ENCODE measurements at places on chromosomes 11 and 22.

- DNase-seq, result no peak
These were observed 43.9 kb upstream of the LMO1 start for GRCh38 chr11:8307601-8308000.

DNA sequence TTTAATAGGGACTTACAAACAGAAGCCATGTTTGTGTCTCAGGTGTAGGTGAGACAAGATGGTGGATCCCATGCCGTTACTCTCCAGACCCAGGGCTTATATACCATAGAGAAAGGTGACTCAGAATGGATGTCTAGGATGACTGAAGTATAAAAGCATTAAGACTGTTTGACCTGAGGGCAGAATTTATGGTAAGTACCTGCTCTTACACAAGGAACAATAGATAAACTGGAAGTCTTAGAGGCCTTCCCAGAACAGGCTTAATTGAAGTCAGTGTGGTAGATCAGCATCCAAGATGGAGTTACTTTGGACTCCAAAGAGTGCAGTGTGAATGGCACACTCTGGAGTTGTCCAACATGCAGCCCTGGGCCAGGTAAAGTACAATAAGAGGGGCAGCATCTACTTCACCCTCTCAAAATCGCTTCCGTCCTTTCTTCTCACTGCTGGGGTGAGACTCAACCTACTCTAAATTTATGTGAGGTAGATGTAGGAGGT lies 387.0 kb upstream of the DDI1 start:
- DNase-seq, result no peak

DNA sequence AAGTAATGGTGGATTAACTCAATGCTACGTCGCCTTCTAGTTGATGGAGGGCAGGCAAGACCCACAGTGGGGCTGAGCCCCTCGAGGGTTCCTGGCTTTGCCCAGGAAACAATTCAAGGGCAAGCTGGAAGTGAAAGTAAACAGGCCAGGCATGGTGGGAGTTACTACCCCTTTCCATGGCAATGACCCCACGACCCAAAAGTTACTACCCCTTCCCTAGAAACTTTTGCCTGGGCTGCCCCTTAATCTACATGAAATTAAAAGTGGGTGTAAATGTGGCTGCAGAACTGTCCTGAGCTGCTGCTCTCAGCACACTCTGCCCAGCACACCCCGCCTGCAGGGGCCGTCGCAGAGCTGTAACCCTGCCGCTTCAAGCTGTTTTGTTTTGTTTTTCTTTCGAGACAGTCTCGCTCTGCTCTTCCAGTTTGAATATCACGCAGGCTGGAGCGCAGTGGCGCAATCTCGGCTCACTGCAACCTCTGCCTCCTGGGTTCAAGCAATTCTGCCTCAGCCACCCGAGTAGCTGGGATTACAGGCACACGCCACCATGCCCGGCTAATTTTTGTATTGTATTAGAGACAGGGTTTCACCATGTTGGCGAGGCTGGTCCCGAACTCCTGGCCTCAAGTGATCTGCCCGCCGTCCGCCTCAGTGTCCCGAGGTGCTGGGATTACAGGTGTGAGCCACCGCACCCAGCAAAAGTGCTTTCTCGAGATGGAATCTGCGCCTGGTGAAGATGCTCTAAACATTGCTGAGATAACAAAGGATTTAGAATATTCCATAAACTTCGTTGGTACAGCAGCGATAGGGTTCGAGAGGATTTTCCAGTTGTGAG lies 5.9 kb upstream of the RNH1 start:
- DNase-seq, result peak; percentile 53

DNA sequence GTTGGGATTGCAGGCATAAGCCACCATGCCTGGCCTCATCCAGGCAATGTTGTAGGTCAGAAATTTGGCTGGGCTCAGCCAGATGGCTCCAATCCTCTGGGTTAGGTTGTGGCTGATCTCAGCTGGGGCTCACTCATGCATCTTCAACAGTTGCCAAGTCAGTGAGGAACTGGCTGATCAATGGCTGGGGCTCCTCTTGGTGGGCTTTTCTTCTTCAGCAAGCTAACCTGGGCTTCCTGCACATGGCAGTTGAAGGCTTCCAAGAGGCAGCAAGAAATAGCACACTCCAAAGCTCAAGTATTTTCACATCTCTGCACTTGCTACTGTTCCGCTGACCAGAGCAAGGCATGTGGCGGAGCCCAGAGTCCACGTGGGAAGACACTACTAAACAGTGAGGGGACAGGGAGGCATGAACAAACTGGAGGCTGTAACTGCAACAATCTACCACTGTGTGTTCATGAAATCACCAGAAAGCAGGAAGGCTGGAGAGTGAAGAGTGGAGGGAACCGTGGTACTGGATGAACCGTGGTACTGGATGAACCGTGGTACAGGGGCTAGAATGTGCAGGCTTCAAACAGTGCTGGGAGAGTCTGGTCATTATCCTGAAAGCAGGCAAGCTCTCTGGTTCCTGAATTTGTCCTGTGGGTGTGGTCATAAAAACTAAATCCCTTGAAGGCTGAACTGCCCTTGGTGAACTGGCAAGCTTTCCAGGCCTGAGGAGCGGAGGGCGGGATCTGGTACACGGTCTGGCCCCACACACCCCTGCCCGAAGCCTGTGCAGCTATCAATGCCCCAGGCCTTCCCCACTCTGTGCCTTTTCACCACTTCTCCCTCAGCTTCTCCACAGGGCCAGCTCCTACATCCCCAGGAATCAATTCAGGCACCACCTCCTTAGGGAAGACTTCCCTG lies 20.2 kb downstream of the CHST1 start:
- no peak for DNase-seq

DNA sequence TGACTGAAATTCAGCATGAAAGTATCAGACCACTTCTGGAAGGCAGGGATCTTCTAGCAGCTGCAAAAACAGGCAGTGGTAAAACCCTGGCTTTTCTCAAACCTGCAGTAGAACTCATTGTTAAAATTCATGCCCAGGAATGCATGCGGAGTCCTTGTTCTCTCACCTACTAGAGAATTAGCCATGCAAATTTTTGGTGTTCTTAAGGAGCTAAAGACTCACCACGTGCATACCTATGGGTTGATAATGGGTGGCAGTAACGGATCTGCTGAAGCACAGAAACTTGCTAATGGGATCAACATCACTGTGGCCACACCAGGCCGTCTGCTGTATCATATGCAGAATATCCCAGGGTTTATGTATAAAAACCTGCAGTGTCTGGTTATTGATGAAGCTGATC lies 19.1 kb downstream of the ZBTB44 start:
- no peak for DNase-seq

Data from sciatic nerve (tissue), 2 donors.